LNCaP clone FGC (cell line): ENCODE measurements at places on chromosomes 2 and 18.

DNA sequence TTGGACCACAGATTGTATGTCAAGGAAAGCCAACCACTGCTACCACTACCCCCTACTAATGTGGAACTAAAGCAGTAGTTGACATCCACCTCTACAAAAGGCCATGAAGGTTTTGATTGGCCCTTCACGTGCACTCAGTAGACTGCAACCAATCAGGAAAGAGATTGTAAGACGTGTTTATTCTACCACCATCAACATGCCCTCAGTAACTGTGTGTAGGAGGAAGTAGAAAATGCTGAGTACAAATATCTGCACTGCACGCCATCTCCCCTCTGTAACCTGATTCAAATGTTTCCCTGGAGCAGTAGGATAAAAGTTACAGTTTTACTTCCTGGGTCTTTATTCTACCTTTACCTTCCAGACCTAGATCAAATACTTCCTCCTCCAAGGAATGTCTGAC, 2.9 kb upstream of the CASP10 start:
- DNase-seq = no peak

GRCh38 chr2:74831693-74832530, 2.0 kb upstream of the HK2 start:
- no peak for DNase-seq

DNA sequence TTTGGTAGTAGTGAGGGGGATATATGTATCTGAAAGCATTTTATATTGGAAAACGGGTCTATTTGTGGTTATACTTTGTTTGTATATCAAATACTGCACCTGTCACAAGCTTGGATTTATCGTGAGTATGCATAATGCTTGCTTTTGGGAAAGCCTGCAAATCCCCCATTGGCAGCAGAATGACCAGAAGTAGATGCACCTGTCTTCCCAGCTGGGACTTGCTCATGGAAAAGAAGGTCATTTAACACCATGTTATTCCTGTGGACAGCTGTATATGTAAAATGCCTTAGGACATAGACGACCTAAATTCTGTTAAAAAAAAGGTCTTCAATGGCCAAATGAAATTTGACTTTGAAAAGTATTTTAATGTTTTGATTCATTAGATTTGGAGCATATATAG, 599.4 kb downstream of the XIRP2 start:
- no peak for DNase-seq

GRCh38 chr2:11527001-11527400, 6.8 kb upstream of the GREB1 start:
- DNase-seq = no peak

DNA sequence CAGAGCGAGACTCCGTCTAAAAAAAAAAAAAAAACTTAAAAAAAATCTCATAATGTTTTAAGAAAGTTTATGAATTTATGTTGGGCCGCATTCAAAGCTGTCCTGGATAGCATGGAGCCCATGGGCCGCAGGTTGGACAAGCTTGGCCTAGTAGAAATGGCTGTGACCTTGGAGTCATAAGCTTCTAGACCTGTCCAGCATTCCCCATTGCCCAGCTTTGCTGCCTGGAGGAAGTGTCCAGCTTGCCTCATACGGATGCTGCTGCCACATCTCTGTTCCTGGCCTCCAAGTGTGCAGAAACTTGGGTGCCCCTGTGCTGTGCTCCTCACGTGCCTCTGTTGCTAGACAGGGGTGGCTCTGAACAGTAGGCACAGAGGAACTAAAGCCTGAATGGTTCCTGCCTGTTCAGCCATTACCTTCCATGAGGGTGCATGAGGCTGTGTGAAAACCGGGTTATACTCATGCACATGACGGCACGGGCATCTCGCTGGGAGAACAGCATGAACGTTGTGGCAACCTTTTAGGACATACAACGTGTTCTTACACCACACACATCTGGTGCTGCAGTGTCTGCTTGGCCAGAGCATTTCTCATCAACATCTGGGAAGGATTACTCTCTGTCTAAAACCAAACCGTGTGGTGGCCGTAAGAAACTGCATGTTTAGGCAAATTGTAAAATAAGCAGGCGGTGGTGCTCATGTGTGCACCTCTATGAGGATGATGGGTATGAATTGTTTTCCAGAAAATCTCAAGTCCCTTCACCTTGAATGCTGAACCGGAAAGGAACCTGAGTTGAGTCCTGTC, 38.2 kb downstream of the FHOD3 start:
- no peak for DNase-seq

- DNase-seq = no peak
These were observed 105.5 kb downstream of the RNF144A start for GRCh38 chr2:7022492-7023385.

GRCh38 chr2:223501641-223502040, 100.5 kb downstream of the SCG2 start:
- DNase-seq = no peak

DNA sequence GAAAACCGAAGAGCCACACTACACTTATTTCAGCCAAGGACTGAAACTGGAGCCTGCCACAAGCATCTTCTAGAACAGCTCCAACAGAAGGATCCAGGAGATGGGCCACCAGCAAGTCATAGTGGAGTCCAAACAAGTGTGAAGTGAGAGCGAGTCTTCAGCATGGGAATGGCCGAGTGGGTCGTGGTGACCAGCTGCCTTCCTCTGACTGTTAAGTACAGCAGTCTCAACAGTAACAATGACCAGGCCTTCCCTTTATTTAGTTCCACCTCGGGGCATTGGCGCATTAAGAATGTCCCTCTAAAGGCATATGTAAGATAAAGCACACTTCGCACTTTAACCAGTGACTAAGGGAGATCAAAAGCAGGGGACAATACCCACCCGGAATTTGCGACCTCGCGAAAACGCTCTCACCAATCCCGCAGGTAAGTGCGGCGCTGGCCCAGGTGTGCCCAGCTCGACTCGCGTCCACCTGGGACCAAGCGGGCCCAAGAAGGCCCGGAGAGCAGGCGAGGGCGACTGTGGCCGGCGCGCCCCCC, 1.1 kb downstream of the L3MBTL4 start:
- no peak for DNase-seq

GRCh38 chr2:174654419-174654941, 56.9 kb upstream of the WIPF1 start:
- no peak for DNase-seq

DNA sequence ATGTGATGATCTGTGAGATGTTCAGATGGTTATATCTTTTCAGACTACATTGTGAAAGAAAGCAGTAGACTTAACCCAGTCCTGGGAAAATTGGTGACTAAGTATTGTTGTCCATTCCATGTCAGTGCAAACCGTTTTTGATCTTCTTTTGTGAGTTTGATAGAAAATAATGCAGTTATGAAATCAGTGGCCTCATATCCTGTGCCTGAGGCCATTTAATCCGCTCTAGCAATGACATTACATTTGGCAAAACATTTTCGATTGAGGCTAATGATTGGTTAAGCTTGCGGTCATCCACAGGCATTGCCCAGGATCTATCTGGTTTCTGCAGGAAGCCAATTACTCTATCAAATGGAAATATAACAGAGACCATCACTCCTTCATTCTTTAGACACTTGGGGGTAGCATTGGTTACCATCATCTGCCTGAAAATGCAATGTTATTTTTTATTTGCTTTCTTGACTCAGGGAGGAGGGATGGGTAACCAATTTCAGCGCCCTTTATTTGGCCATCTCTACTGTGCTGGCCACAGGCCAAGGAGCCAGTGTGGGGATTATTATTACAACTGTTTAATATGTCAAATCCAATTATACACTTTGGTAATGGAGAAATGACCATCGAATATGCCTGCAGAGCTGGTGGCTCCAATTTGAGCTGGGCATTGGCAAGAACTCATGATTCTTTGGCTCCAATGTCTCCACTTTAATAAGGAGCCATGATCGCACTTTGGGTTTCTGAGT, 33.6 kb downstream of the TRIB2 start:
- DNase-seq = no peak

DNA sequence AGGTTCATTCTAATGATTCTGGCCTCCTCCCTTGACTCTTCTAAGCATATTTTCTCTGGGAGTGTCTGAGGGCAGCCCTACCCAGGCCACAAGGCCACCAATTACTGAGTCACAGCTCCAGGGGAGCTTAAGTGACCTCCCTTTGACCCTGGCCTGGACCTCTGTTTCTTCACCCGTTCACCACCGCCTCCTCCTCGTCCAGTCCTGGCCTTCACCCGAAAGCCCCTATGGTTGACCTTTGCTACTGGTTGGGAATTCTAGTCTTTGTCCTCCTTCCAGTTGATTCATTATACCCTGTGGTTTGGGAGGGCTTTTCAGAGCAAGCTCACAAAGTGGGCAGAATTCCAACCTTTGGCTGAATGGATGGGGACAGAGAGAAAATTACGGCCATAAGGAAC, 72.6 kb downstream of the NRP2 start:
- no peak for DNase-seq

GRCh38 chr2:205775097-205775877, 93.0 kb downstream of the NRP2 start:
- DNase-seq = no peak

- DNase-seq = no peak
These were observed 1.5 kb downstream of the OSBPL1A start for GRCh38 chr18:24396082-24396633.

GRCh38 chr2:39481611-39482010, 44.5 kb upstream of the MAP4K3 start:
- DNase-seq = no peak

- no peak for DNase-seq
These were observed 45.5 kb downstream of the EIPR1 start for GRCh38 chr2:3332133-3332532.

DNA sequence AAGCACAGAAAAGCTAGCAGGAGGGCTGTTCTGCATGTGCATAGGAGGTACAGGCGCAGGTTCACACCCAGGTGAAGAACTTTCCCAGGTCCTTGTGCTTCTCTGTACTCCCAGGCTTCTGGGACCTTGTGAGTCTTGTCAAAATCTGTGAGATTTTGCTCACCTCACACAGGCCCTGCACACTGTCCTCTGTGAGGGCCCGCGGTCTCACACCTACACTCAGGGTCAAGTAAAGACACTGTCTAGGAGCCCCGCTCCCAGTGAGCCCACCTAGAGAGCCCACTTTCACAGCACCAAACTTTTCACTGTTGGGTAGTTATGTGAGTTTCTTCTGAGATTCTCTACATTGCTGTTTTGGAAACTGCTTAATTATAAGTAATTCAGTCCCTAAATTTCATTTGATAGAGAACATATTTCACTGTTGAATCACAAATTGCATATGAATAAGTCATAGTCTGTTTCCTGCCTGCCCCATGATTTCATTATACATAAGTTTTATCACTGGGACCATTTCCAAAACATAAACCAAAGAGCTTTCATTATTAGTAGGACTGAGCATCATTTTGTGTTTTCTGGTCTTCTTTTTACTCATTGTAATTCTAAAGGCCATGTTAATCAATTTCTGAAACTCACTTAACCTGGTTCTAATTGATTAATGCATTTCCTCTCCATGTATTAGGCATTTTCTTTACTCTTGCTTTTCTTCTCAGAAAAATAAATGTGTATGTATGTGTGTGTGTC, 234.2 kb upstream of the SPOPL start:
- DNase-seq = no peak

- DNase-seq = no peak
These were observed 238.2 kb downstream of the LDLRAD4 start for GRCh38 chr18:13456736-13457271.

- no peak for DNase-seq
These were observed 10.8 kb upstream of the ITGA6 start for GRCh38 chr2:172416447-172417058.

GRCh38 chr18:75739682-75740081, 312.2 kb upstream of the SMIM21 start:
- DNase-seq = no peak

- DNase-seq = no peak
These were observed 661.6 kb downstream of the PLCL1 start for GRCh38 chr2:198465970-198466369.

GRCh38 chr2:105778080-105778607, 33.4 kb downstream of the NCK2 start:
- no peak for DNase-seq

DNA sequence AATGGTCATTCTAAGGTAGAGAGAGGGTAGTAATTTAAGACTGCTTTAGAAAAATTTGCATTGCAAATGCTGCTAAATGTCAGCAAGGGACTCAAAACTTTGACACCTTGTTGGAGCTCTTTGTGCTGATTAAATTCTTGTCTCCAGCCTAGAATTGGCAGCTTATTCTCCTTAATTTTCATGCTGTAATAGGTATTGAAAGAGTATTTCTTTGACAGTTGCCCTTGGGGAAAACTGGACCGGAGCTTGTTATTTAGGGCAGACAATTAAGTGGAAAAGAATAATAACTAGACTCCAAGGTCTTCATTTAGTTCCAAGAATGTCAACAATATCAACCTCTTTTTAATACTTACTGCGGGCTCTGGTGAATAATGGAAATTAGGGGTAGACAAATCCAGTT, 264.0 kb downstream of the TPGS2 start:
- no peak for DNase-seq

DNA sequence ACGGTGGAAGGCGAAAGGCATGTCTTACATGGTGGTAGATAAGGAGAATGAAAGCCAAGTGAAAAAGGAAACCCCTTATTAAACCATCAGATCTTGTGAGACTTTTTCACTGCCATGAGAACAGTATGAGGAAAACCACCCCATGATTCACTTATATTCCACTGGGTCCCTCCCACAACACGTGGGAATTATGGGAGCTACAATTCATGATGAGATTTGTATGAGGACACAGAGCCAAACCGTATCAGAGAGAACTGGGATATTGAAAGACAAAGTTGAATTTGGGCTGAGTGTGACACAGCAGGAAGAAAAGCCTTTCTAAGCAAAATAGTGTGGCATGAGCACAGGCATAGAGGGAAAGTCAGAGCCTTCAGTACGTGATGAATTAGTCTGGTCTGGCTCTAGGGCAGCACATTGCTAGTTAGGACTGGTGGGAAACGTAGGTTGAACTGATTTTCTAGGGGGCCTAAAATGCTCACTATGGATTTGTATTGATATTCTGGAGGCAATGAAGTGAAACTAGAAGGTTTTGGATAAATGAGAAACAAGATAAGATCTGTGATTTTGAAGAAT, 84.8 kb upstream of the RND3 start:
- no peak for DNase-seq

- DNase-seq = no peak
These were observed 48.4 kb downstream of the TMEM17 start for GRCh38 chr2:62457556-62457955.
